ENCODE measurements at places on chromosomes 6 and 20. TPM values are rescaled to one million over a fixed set of nuclear protein-coding genes. Genes with fewer than 3 reads are reported as not detected.

Gene ZNF391
- 4.4 TPM for total RNA-seq

Gene TUBB2B
- total RNA-seq = 320 TPM

Gene CLIC5
- 0.20 TPM for total RNA-seq

Gene LGSN
- 0.13 TPM for total RNA-seq

Gene TCP11
- not detected for total RNA-seq

Gene FOXQ1
- total RNA-seq = 0.15 TPM

Gene GHRH
- 0.68 TPM for total RNA-seq

Gene PAK5
- 0.20 TPM for total RNA-seq

Gene PROKR2
- 0.44 TPM for total RNA-seq

Gene NRSN1
- total RNA-seq = not detected

Gene SIRPB1
- total RNA-seq = 1.0 TPM

Gene CST4
- total RNA-seq = not detected

Gene SIRPB2
- total RNA-seq = not detected

Gene SLC23A2
- total RNA-seq = 16.5 TPM

Gene RIMS4
- 16.3 TPM for total RNA-seq

Gene PGC
- not detected for total RNA-seq

Gene JPH2
- 0.31 TPM for total RNA-seq

Gene GPRC6A
- not detected for total RNA-seq

Gene CCND3
- total RNA-seq = 24.2 TPM

Gene ADGRF5
- total RNA-seq = not detected

Gene UFL1
- total RNA-seq = 12.7 TPM

Gene CENPW
- total RNA-seq = 88.2 TPM

Gene PSMB9
- 3.2 TPM for total RNA-seq

Gene WFDC10B
- not detected for total RNA-seq

Gene CCN6
- total RNA-seq = not detected

Gene PRR18
- 0.11 TPM for total RNA-seq

Gene DUSP15
- total RNA-seq = 6.7 TPM

Gene ERMARD
- 13.6 TPM for total RNA-seq

Data from H9 (cell line).